Activated T-helper 1 cell treated with anti-CD3 and anti-CD28 coated beads, Interleukin-2, amount 50 U/mL, for 16 hours (primary cell): ENCODE measurements at places on chromosomes 2 and 18.
A peak's percentile ranks its signal among the peaks of the same experiment; 100 is the strongest.

DNA sequence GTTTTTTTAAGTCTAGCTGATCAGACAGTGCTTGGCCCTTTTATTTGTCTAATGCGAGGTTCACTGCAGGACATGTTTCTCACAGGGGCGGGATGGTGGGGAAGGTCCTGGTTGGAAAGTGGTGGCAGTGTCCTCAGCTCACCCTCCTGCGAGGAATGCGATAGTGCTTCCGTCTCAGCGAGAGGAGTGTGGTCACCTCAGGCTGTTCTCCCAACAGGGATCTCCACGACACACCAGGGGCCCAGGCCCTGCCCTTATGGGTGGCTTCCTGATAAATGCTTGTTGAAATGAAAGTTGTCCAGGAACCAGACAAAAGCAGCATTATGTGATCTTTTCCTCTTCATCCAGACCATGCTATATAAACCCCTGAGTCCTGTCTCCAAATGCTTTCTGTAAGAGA is 70.1 kb downstream of the BOLA3 start:
- DNase-seq, result no peak

DNA sequence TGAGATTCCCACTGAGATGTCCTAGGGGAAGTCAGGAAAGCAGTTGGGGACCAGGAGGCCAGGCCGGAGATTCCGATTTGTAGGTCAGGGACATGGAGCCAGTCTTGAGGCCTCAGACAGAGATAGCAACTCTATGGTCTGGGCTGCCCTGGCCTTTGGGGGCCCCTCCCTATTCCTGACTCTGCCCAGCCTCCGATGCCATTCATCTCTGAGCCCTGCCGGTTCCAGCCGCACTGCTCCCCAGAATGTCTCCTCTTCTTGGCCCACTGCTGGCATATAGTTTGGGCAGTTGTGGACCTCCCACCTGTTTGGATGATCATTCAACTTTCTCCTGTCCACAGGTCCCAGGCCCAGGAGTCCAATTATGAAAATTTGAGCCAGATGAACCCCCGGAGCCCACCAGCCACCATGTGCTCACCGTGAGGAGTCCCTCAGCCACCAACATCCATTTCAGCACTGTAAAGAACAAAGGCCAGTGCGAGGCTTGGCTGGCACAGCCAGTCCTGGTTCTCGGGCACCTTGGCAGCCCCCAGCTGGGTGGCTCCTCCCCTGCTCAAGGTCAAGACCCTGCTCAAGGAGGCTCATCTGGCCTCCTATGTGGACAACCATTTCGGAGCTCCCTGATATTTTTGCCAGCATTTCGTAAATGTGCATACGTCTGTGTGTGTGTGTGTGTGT is 16.4 kb downstream of the SIGLEC15 start:
- no peak for DNase-seq

- DNase-seq, result no peak
Measured at GRCh38 chr2:234422273-234422732, 74.6 kb downstream of the ARL4C start.

DNA sequence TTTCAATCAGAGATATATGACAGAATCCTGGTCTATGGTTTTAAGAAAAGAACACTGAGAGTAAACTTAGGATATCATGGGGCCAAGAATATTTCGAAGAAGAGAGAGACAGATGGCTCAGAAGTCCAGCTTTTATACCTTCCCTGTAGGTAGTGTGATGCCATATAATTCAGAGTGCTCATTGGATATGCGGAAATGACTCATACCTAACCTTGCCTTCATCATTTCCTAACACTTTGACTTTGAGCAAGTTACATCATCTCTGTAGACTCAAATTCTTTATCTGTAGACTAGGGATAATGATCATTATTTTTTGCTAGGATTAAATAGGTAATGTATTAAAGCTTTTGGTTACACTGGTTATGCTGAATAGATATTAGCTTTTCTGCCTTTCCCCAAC is 461.6 kb upstream of the CNTNAP5 start:
- DNase-seq, result no peak

GRCh38 chr18:74310411-74310810 is 5.2 kb upstream of the C18orf63 start:
- DNase-seq, result no peak

DNA sequence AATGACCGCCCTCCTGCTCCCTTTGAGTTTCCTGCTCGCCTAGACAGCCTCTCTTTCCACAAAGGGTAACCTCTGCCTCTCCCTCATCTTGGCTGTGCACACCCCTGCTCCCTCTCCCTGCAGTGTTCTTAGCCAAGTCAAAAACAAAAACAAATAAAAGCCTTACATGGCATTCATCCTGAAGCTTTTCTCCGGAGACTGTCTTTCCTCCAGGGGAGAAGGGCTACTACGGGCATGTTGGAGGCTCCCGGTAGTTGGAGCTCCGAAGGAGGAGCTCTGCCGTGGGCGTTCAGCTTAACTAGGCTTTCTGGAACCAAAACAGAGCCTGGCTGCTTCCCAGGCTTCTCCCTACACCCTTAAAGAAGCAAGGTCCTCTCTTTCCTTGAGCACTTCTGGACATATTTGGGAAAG is 104.2 kb downstream of the TPGS2 start:
- no peak for DNase-seq

DNA sequence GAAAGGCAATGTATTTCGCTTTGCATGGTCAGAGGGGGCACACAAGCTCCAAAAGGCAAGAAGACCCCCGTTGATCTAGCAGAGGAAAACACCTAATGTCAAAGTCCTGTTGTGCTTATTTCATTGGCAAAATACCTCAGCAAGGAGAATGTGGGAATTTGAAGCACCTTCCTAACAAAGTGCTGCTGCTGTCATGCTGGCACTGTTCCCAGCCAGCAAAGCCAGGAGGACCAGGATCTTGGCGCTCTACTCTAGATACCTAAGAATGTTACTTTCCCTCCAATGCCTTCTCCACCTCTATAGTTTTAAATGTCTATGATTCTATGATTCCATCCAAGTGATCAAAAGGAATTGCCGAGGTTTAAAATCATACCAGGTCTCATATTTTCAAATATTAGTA is 867.9 kb upstream of the POU3F3 start:
- DNase-seq, result no peak

- no peak for DNase-seq
Measured at GRCh38 chr2:198913394-198914152, 544.2 kb downstream of the SATB2 start.

- no peak for DNase-seq
Measured at GRCh38 chr2:85063981-85064599, 69.1 kb upstream of the TCF7L1 start.

GRCh38 chr2:110729106-110729505 is 3.3 kb upstream of the ACOXL start:
- DNase-seq, result no peak

GRCh38 chr18:9008709-9009635 is 93.5 kb upstream of the NDUFV2 start:
- DNase-seq, result no peak

DNA sequence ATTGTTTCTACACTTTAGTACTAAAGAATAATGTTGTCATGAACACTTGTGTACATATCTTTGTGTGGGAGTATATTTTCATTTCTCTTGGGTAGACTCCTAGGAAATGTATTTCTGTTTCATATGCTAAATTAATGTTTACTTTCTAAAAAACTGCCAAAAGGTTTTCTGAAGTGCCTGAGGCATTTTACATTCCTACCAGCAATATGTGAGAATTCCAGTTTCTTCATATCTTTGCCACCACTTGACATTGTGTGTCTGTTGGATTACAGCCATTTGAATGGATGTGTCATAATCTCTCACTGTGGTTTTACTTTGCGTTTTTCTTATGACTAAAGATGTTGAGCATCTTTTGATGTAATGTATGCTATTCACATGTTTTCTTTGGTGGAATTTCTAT is 428.2 kb upstream of the KCNH7 start:
- DNase-seq, result no peak

- no peak for DNase-seq
Measured at GRCh38 chr18:48441405-48441881, 32.3 kb upstream of the ZBTB7C start.

- no peak for DNase-seq
Measured at GRCh38 chr2:188478724-188479123, 187.1 kb downstream of the GULP1 start.

- DNase-seq, result no peak
Measured at GRCh38 chr2:217773539-217773938, 229.3 kb downstream of the TNS1 start.

GRCh38 chr2:169109502-169110409 is 40.4 kb downstream of the DHRS9 start:
- DNase-seq, result peak; percentile 60

DNA sequence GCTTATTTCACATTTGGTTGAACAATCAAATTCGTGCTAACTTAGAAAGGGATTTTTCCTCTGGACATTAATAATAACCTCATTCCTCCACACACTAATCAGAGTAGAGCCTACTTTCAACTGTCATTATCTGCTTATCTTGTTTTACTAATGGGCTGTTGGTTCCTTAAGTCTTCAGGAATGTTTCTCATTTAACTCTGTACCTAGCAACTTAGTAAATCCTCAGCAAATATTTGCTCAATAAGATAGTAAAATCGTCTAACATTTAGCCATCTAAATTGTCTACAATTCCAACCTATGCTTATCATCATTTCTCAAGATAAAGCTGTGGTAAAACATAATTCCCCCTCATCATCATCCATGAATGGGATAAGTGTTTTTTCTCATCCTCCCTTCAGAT is 98.1 kb downstream of the CDH2 start:
- no peak for DNase-seq

GRCh38 chr2:177666408-177666807 is 273.8 kb downstream of the AGPS start:
- DNase-seq, result no peak

- no peak for DNase-seq
Measured at GRCh38 chr2:169315357-169315756, 47.0 kb downstream of the LRP2 start.

DNA sequence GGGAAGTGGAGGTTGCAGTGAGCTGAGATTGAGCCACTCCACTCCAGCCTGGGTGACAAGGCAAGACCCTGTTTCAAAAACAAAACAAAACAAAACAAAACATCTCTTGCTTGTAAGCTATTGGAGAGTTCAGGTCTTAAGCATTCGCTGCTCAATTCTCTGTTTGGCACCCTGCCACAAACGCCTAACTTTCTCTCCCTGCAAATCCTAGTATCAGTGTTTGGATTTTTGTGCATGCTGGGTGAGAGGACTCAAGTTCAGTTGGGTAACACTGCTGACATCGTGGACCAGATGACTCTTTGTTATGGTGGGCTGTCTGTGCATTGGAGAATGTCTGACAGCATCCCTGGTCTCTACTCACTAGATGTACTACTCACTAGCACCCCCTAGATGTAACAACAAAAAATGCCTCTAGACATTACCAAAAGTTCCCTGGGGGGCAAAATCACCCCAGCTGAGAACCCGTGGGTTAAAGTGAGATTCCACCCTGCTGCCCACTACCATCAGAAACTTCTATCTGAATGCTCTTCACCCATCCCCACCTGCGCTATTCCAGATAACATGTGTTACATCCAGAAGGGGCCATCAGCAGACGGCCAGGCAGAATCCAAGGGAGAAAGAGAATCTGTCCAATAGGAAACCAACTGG is 50.9 kb downstream of the CACNB4 start:
- DNase-seq, result no peak

- DNase-seq, result no peak
Measured at GRCh38 chr2:58967736-58968135, 726.6 kb upstream of the FANCL start.

DNA sequence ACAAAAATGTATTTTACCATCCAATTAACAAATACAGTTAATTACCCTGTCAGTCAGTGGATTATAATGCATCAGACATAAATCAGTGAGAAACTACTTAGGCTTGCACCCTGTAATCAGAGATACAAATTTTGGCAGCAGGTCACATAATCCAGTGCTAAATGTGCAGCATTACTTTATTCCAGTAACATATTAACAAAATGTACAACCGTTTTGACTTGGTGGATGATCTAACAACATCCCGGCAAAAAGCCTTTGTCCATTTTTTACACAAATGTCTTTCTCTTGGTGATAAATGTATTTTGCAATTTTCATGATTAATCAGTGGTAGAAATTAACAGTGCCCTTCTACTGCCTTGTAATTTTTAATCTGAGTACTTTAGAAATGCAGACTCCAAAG is 162.8 kb downstream of the LRP1B start:
- no peak for DNase-seq

- DNase-seq, result no peak
Measured at GRCh38 chr2:224948859-224949258, 93.4 kb downstream of the DOCK10 start.

DNA sequence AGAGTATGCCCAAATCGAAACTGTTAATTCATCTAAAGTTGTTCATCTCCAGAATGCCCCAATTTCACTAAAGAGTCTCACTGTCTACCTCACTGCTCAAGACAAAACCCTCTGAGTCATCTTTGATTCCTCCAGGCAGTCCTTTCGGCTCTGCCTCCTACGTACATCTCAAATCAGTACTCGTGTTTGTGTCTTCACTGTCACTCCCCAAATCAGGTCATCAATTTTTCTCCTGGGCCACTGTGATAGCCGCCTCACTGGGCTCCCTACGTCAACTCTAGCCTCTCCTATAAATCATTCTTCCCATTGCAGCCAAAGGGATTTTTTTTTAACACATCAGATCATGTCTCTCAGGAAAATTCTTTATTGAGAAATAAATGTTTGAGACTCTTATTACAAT is 42.1 kb upstream of the TTC39C start:
- no peak for DNase-seq

- no peak for DNase-seq
Measured at GRCh38 chr2:239204136-239204875, 196.5 kb downstream of the HDAC4 start.

- DNase-seq, result no peak
Measured at GRCh38 chr2:138185827-138186226, 221.6 kb downstream of the HNMT start.

DNA sequence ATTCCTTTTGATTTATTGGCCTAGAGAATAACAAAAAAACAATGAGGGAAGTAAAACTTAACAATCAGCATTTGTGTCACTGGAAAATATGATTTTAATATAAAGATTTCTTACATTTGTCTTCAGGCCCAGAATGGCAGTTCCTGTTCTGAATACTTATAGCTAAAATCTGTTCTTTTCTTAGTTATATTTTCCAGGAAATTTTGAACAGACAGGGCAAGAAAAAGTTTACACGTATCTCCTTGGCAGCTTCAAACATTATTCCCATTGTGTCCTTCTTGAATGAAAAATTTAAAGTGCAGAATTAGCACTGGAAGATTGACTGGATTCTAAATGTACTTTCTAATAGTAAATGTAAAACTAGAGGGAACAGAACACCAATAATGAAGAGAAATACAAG is 1454.0 kb upstream of the PIK3C3 start:
- no peak for DNase-seq

GRCh38 chr2:159200498-159200897 is 86.0 kb downstream of the WDSUB1 start:
- no peak for DNase-seq

GRCh38 chr2:156399950-156400705 is 36.1 kb upstream of the GPD2 start:
- DNase-seq, result peak; percentile 14

- DNase-seq, result no peak
Measured at GRCh38 chr2:18194161-18194560, 315.7 kb downstream of the KCNS3 start.

DNA sequence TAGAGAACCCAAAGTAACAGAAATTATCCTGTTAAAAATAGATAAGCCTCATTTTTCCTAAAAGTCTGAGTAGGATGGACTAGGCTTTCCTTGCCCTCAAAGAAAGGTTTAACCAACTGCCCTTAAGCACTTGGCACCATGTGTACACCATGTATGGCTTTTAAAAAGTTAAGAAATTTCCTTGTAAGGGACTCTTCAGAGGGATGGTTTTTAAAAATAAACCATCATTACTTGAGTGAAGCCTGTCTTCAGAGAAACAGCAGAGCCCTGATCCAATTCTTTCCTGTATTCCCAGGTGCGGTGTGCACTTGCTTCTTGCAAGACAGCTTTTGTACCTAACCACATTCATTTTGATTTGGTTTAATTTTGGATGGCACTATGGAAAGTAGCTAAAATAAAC is 1.1 kb upstream of the NEMP2 start:
- DNase-seq, result no peak
